ENCODE measurements at places on chromosomes 5 and 9.

DNA sequence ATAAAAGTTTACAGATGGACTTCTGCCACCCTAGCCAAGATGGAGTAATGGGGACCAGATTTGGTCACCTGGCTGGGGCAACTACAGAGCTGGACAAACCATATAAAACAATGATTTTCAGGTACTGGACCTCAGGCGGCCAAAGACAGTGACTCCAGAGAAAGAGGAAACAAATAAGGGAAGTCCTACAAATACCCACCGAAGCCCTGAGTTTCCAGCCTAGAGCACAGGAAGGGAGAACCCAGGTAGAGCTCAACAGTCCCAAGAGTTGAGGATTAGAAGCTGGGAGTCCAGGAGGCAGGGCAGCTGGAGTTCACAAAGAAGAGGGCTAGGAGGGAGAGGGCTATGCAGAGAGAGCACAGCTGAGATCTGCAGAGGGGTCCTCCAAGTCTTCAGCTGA is 106.7 kb upstream of the NR5A1 start:
- DNase-seq: no peak

- DNase-seq: no peak
These were observed 36.6 kb upstream of the ZNF366 start for GRCh38 chr5:72543811-72544210.

GRCh38 chr5:114504560-114504959 is 142.7 kb downstream of the KCNN2 start:
- no peak for DNase-seq

GRCh38 chr9:129166623-129167557 is 11.2 kb downstream of the IER5L start:
- DNase-seq: peak; percentile 52

GRCh38 chr5:27010646-27011045 is 27.7 kb downstream of the CDH9 start:
- no peak for DNase-seq

Measured in eye (tissue), 1 donor.